ENCODE measurements at places on chromosomes 12 and 14.

DNA sequence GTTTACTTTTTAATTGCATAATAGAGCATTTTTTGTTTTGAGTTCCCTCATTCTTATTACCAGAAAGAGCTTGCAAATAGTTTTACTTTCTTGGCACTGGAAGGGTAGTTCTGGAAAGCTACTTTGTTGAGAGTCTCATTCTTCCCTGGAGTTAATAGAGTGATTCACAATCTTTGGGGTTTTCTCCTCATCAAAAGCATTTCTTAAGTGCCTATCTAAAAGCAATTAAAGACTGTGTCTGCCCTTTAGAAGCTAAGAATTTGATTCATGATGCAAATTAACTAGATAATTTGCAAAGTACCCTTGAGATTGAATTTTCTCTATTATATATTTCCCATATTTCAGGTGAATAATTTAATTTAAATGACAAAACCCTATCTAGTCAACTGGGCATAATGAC lies 8.1 kb upstream of the BMAL2 start:
- DNase-seq = no peak

DNA sequence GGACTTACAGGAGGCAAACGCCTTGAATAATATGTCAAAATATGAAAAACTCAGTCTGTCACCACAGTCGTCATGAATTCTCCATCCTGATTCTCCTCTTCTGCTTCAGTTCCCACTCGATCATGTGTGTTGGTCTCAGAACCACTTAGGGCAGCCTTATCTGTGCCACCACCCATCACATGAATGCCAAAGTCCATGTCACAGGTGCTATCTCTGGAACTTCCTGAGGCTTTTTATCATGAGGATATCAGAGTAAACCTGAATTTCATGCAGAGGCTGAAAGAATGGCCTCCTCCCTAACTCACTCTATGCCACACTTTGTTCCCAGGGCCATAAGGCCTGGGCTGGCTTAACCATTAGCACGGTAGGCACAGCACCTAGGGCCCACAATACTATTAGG lies 28.8 kb upstream of the MAP3K9 start:
- no peak for DNase-seq

GRCh38 chr12:105196090-105196489 lies 39.9 kb downstream of the APPL2 start:
- DNase-seq = no peak

GRCh38 chr12:80590085-80590484 lies 117.3 kb upstream of the MYF6 start:
- no peak for DNase-seq

DNA sequence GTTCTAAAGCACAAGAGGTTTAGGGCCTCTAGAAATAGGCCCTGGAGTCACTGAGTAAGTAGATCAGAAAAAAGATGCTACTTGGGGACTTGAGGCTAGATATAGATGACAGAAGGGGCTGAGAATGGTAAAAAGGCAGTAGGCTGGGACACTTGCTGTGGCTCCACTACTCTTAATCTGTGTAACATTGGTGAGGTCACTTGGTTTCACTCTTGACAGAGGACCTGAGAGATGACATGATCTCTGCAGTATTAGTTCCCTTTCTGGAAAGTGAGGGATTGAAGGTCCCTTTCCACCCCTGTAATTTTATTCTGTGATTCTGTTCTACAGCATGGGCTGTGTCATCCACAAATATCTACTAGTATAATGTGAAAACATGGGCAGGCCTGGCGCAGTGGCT lies 39.7 kb downstream of the MAPKAPK5 start:
- DNase-seq = no peak

GRCh38 chr12:121138284-121138683 lies 5.6 kb downstream of the P2RX7 start:
- no peak for DNase-seq

GRCh38 chr12:46177025-46177424 lies 91.8 kb downstream of the SLC38A1 start:
- DNase-seq = no peak

DNA sequence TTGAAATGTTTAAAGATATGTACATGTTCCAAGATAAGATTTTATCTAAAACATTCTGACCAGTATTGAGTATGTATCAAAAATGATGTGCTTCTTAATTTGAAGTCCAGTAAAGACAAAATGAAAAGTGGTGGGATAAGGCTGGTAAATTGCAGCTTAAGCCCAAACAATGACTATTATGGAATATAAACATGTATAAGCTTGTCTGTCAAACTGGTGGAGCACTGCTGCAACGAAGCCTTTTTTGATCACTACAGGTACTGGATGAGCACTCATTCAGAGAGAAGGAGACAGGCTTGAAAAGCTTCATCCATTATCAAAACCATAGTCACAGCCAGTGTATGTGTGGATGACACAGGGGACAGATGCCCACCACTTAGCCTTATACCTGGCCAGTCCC lies 138.4 kb downstream of the ATP23 start:
- no peak for DNase-seq

DNA sequence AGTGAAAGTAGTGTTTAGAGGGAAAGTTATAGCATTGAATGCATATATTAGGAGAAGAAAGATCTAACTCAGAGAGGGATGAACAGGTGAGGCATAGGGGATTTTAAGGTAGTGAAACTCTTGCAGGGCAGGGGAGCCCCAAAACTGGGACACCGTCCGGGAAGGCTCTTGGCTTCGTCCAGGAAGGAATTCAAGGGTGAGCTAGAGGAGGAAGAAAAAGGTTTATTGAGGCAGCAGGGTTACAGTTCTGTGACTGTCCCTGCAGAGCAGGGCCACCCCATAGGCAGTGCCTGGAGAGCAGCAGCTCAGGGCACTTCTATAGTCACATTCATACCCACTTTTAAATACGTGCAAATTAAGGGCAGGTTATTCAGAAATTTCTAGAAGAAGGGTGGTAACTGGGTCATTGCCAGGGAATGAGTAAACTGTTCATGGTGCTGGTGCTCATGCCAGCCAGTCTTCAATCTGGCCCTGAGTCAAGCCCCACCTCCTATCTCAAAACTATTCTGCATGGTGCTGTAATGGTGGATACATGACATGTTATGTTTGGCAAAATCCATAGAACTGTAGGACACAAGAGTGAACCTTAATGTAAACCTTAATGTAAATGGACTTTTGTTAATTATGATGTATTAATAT lies 1.2 kb upstream of the OAS1 start:
- no peak for DNase-seq

- no peak for DNase-seq
These were observed 84.1 kb upstream of the TMTC1 start for GRCh38 chr12:29867823-29868222.

- DNase-seq = no peak
These were observed 27.1 kb downstream of the ATP6V1D start for GRCh38 chr14:67332468-67332867.
